Smooth muscle cell of trachea (primary cell): ENCODE measurements at places on chromosomes 1 and 21. TPM values are rescaled to one million over a fixed set of nuclear protein-coding genes. Genes with fewer than 3 reads are reported as not detected.

Gene TOR1AIP2
- 98.0 and 98.6 TPM in 2 replicates for total RNA-seq

Gene BLACAT1
- under 0.01 TPM in 1 of 2 replicates, not detected in the other for total RNA-seq

Gene LENEP
- not detected in 2 replicates for total RNA-seq

Gene PRKAB2
- total RNA-seq, result 15.9 and 18.9 TPM in 2 replicates

Gene MNDA
- not detected in 2 replicates for total RNA-seq

Gene LORICRIN
- not detected in 2 replicates for total RNA-seq

Gene GLMN
- 6.3 and 12.2 TPM in 2 replicates for total RNA-seq

Gene KLF17
- total RNA-seq, result under 0.01 and 0.17 TPM in 2 replicates

Gene DDAH1
- 31.3 and 31.4 TPM in 2 replicates for total RNA-seq

Gene C8A
- total RNA-seq, result under 0.01 TPM in 1 of 2 replicates, not detected in the other

Gene ZBTB40
- 9.9 and 10.8 TPM in 2 replicates for total RNA-seq

Gene THRAP3
- 114 and 128 TPM in 2 replicates for total RNA-seq

Gene IGSF3
- total RNA-seq, result 0.33 and 0.44 TPM in 2 replicates

Gene RBM11
- 0.58 TPM in 1 of 2 replicates, not detected in the other for total RNA-seq

Gene CLCN6
- total RNA-seq, result 16.2 and 22.5 TPM in 2 replicates

Gene OPRD1
- total RNA-seq, result under 0.01 TPM in 1 of 2 replicates, not detected in the other

Gene SPRR2E
- not detected in 2 replicates for total RNA-seq

Gene SYCP1
- not detected in 2 replicates for total RNA-seq

Gene WLS
- 164 and 195 TPM in 2 replicates for total RNA-seq

Gene PIK3R3
- total RNA-seq, result 3.6 and 6.3 TPM in 2 replicates

Gene SPRR2G
- total RNA-seq, result not detected in 2 replicates

Gene KCNN3
- total RNA-seq, result under 0.01 TPM in 2 replicates

Gene ZNF124
- 29.5 and 37.7 TPM in 2 replicates for total RNA-seq

Gene RORC
- under 0.01 and 0.15 TPM in 2 replicates for total RNA-seq

Gene TUT4
- 31.1 and 35.6 TPM in 2 replicates for total RNA-seq

Gene KRTAP21-3
- total RNA-seq, result not detected in 2 replicates

Gene SPRR2A
- not detected in 2 replicates for total RNA-seq

Gene C1orf105
- total RNA-seq, result not detected in 2 replicates

Gene HCRTR1
- total RNA-seq, result not detected in 2 replicates

Gene PLA2G2F
- total RNA-seq, result not detected in 2 replicates

Gene SPATA1
- total RNA-seq, result 0.44 and 1.3 TPM in 2 replicates

Gene GREM2
- 5.5 and 7.7 TPM in 2 replicates for total RNA-seq

Gene GPR157
- total RNA-seq, result 1.9 and 6.8 TPM in 2 replicates

Gene TNFRSF4
- under 0.01 and 0.17 TPM in 2 replicates for total RNA-seq

Gene CLEC20A
- not detected in 2 replicates for total RNA-seq

Gene RIPPLY3
- not detected in 2 replicates for total RNA-seq

Gene FCGR3A
- not detected in 2 replicates for total RNA-seq

Gene SPATA46
- total RNA-seq, result not detected in 2 replicates

Gene EFNA1
- 0.17 and 0.44 TPM in 2 replicates for total RNA-seq

Gene IGSF21
- not detected in 2 replicates for total RNA-seq

Gene ZNF678
- total RNA-seq, result 3.3 and 3.5 TPM in 2 replicates

Gene LCE2B
- total RNA-seq, result not detected in 2 replicates

Gene ALPL
- total RNA-seq, result 0.87 and 13.9 TPM in 2 replicates

Gene OR2AK2
- not detected in 2 replicates for total RNA-seq

Gene REG4
- not detected in 2 replicates for total RNA-seq

Gene FCAMR
- not detected in 2 replicates for total RNA-seq

Gene SH2D5
- 4.2 and 6.3 TPM in 2 replicates for total RNA-seq

Gene FLG
- not detected in 2 replicates for total RNA-seq

Gene OR2T29
- total RNA-seq, result not detected in 2 replicates

Gene RCSD1
- total RNA-seq, result 0.17 and 0.87 TPM in 2 replicates

Gene GPA33
- total RNA-seq, result not detected in 2 replicates

Gene C1orf185
- total RNA-seq, result not detected in 2 replicates

Gene FCRL4
- not detected in 2 replicates for total RNA-seq

Gene SLC37A1
- 2.3 and 2.6 TPM in 2 replicates for total RNA-seq

Gene PRAMEF1
- total RNA-seq, result not detected in 2 replicates

Gene AQP10
- total RNA-seq, result under 0.01 TPM in 1 of 2 replicates, not detected in the other
